ENCODE measurements at places on chromosomes 12 and 14. TPM values are rescaled to one million over a fixed set of nuclear protein-coding genes. Genes with fewer than 3 reads are reported as not detected.

CCDC196 gene
- not detected for total RNA-seq

HOXC9 gene
- total RNA-seq = 0.68 TPM

DNA sequence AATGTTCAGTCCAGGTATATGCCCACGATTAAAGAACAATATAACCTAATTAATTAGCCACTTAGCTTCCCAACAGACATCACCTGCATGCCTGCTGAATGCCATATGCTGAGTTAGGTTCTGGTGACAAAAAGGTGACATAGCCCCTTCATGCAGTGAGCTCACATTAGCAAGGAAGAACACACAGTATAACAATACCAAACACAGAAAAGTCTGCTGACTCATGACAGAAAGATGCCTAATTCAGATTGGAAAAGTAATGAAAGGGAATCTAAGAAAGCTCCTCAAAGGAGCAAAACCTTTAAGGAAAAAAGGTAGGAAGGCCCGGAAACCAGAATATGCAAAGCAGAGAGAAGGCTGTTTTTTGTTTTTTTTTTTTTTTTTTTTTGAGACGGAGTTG lies 59.0 kb downstream of the FERMT2 start:
- DNase-seq = no peak

DNA sequence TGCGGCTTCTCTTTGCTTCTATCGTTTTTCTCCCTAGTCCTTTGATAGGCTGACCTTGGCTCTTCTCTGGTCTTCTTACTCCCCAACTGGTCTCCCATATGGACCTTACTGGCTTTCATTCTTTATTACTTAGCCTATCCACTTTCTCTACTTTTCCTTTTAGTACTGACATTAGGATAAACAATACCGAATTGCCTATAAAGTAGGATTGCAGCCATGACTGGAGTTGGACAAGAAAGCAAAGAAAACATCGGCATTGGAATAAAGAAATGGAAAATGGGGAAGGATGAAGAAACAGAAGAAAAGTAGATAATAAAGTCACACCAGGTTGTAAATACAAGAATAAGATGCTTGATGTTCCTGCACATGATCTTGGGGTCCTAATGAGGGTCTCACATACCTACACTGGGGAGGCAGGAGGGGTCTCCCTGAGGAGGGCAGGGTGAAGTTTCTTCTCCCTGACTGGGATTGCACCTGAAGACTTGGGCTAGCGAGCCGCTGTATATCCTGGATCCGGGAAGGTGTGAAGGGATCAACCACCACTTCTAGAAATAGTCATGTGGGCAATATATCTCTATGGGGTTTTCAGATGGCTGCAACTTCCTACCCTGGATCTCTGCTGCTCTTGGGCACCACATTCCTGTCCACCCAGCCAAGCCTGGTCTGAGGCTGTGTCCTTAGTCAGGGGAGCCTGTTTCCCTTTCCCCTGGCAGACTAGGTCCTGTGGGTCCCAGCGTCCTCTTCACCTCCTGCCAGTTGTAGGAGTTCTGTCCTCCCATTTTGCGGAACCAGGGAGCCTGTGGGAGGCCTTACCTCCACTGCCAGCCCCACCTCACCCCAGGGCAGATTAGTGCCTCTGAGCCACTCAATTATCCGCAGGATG lies 13.1 kb downstream of the NKX2-1 start:
- DNase-seq = no peak

- DNase-seq = no peak
Measured at GRCh38 chr14:23572524-23572828, 4.9 kb upstream of the AP1G2 start.

COX8C gene
- not detected for total RNA-seq

- no peak for DNase-seq
Measured at GRCh38 chr14:66284346-66284745, 201.8 kb upstream of the CCDC196 start.

GRCh38 chr12:5650829-5651461 lies 219.0 kb downstream of the NTF3 start:
- DNase-seq = no peak

GLS2 gene
- total RNA-seq = 0.51 TPM

GXYLT1 gene
- total RNA-seq = 44.2 TPM

RPL10L gene
- total RNA-seq = not detected

DNA sequence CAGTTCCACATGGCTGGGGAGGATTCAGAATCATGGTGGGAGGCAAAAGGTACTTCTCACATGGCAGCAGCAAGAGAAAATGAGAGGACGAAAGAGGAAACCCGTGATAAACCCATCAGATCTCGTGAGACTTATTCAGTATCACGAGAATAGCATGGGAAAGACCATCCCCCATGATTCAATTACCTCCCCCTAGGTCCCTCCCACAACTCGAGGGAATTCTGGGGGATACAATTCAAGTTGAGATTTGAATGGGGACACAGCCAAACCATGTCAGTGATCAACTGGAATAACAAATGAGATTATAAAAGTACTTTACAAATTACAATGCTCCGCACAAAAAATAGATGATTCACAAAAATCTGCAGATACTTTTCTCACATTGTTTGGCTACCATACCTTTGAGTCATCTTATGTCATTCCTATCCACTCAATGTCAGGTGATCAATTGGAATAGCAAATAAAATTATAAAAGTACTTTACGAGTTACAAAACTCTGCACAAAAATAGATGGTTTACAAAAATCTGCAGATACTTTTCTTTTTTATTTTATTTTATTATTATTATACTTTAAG lies 338.9 kb downstream of the C12orf50 start:
- no peak for DNase-seq

DNA sequence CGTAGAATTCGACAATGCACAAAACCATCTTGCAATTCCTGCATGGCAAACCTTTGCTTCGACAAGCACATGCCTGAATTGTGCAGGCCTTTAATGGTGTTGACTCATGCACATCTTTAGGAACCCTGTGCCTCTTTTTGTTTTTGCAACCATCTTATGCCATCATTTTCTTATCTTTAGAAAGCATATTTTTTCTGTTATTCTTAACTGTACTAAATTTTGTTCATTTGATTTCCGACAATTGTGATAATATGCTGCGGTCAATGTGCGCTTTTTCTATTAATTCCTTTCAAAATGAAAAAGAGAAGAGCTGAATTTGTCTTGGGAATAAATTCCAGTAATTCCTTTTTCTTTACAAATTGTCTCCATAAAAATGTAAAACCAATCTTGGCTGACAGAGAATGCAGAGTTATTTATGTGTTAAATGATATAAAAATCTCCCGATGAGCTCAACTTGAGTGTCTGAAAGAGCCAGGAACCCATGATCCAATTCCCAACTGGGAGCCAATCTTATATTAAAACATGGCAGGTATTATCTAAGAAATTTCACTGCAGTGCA lies 20.1 kb upstream of the CDK17 start:
- peak; percentile 73 for DNase-seq

DNA sequence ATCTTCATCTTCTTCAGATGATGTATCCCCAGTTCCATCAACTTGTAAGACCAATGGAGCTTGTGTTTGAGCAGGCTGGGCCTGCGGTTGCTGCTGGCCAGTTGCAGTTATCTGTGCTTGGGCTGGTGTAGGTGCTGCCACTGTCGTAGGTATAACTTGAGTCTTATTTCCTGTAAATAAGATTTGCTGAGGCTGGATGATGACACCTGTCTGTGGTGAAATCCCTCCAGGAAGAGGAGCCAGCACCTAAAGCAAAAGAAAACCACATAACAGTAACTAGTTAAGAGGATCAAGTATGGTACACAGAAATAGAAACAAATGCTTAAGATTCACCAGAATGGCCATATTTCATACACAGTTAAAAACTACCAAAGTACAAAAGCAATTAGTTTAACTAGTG lies 28.2 kb downstream of the GTF2A1 start:
- no peak for DNase-seq

- no peak for DNase-seq
Measured at GRCh38 chr14:58354808-58355207, 40.9 kb upstream of the TOMM20L start.

CMKLR1 gene
- total RNA-seq = 0.19 TPM
